ENCODE measurements at places on chromosomes 16 and 17. TPM values are rescaled to one million over a fixed set of nuclear protein-coding genes. Genes with fewer than 3 reads are reported as not detected.

ELMO3 gene
- 1.6 TPM for total RNA-seq

INCA1 gene
- total RNA-seq: not detected

KRTAP1-1 gene
- total RNA-seq: not detected

EXOC3L1 gene
- total RNA-seq: 0.13 TPM

MAP2K4 gene
- 17.2 TPM for total RNA-seq
